ENCODE measurements at places on chromosomes 12 and 14. TPM values are rescaled to one million over a fixed set of nuclear protein-coding genes. Genes with fewer than 3 reads are reported as not detected.

Gene TTC8
- 12.8 TPM for total RNA-seq

Gene LUM
- 8.4 TPM for total RNA-seq

Gene EFS
- total RNA-seq, result 27.6 TPM

Gene TSPAN8
- 0.60 TPM for total RNA-seq

Gene ACVRL1
- 4.9 TPM for total RNA-seq

Gene IGF1
- total RNA-seq, result 1.5 TPM

Gene BMP4
- 2.0 TPM for total RNA-seq

Gene MFAP5
- 3.3 TPM for total RNA-seq

Gene BBOF1
- total RNA-seq, result 2.5 TPM

Gene MUCL1
- not detected for total RNA-seq

Gene DTX1
- 0.68 TPM for total RNA-seq

Gene TTC6
- total RNA-seq, result 1.3 TPM

Gene TSPAN19
- total RNA-seq, result not detected

Gene ING4
- total RNA-seq, result 15.4 TPM

Gene ABCD2
- total RNA-seq, result 0.12 TPM

Gene CYP27B1
- 1.6 TPM for total RNA-seq

Gene DPF3
- total RNA-seq, result 1.1 TPM

Gene MAP1LC3B2
- 2.3 TPM for total RNA-seq

Gene MYO1H
- total RNA-seq, result 1.0 TPM

Gene NANOG
- 0.52 TPM for total RNA-seq

Data from esophagus mucosa (tissue), 1 donor.